ENCODE measurements at places on chromosomes 1 and 21.

DNA sequence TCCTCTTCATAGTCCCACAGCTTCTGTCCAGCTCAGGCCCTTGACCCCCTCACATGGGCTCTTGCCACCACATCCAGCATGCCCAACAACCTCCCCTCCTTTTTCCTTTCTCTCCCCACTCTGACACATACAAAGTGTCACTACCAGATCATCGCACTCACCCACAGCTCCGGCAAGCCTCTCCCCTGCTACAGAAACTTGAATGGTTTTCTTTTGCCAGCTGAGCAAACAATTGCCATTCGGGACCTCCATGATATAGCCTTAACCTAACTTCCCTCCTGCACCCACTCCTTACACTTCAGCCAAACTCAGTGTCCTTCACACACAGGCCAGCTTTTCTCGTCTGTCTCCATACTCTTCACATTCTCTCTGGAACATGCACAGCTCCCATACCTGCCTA, 43.3 kb downstream of the MAB21L3 start:
- no peak for DNase-seq

DNA sequence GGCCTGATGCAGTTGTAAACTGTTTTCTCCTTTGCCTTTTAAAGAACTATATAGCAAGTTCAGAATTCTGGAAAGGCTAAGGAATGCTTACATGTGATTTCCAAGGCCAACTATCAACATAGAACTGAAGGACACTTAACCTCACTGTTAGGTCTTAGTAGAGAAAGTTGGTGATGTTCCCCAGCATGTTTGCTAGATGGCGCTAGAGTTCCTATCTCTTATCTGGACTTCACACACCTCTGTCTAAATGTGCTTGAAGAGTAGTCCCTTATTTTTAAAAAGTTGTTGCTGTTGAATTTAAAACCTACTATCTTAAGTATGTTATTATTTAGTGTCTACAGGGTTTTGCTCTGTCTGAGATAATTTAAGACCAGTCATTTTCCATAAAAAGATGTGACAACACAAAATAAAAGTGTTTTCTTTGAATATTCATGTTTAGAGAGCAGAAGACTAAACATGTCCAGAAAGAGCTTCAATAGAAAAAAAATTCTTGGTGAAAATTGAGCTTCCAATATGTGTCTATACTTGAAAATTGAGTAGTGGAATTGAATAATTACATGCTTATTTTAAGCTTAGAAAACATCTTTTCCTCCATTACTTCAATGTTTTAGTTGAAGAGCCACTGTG, 237.3 kb downstream of the S1PR1 start:
- no peak for DNase-seq

GRCh38 chr21:38476385-38476784, 21.9 kb downstream of the ERG start:
- DNase-seq = no peak

DNA sequence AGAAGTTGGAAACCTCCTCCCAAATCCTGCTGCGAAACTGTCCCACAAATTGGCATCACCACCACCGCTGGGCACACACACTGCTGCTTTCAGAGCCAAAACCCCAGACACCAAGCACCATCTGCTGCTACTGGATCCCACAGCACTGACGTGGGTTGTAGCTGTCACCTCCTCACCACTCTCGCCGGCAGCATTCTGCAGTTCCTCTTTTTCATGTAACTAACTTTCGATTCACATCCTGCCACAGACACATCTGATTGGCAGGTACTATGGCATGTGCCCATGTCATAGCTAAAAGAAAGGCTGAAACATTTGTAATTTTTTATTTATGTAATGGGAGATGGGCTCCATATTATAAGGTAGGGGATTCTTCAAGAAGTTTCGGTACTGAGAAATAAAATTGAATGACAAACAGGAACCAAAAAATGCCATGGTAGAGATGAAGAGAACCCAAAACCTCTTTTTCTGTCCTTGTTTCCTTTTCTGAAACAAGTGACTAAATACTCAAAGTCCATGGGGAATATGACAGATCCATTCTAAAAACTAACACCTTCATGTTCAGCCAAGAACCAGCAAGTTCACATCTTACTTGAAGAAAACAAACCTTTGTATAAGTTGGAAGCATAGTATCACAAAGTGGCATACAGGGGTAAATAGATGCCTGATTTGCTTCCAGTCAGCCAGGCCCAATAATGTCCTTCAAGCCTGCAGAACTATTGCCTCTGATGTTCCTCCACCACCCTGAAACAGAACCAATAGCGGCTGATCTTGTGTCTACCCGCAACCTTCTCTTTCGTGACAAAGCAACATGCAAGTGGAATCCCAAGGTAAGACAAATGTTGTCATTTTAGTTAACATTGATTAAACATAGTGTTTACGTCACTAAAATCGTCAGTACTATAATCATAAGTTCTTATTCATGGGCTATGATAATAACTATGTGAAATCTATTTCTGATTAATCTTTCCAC, 26.6 kb upstream of the RGS13 start:
- no peak for DNase-seq
